ENCODE measurements at places on chromosomes 5 and 9.
A peak's percentile ranks its signal among the peaks of the same experiment; 100 is the strongest.

- DNase-seq, result no peak
These were observed 46.6 kb downstream of the PALM2AKAP2 start for GRCh38 chr9:109826559-109826958.

DNA sequence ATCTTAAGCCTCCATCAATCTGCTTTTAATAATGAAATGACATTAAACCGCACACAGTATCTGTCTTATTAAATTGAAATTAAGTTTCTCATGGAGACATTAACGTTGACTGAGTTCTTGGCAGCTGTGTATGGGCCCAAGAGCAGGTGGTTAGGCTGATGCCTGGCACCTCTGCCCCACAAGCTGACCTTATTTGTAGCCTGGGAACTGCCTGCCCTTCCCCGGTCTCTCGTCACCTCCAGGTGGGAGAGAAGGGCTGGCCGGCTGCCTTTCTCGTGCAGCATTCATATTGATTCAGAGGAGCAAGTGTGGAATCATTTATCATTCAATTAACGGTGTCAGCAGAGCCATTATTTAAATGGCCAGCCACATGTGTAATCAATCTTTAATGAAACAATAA is 53.0 kb upstream of the FCN1 start:
- no peak for DNase-seq

GRCh38 chr5:29414681-29415080 is 1778.8 kb upstream of the CDH6 start:
- no peak for DNase-seq

DNA sequence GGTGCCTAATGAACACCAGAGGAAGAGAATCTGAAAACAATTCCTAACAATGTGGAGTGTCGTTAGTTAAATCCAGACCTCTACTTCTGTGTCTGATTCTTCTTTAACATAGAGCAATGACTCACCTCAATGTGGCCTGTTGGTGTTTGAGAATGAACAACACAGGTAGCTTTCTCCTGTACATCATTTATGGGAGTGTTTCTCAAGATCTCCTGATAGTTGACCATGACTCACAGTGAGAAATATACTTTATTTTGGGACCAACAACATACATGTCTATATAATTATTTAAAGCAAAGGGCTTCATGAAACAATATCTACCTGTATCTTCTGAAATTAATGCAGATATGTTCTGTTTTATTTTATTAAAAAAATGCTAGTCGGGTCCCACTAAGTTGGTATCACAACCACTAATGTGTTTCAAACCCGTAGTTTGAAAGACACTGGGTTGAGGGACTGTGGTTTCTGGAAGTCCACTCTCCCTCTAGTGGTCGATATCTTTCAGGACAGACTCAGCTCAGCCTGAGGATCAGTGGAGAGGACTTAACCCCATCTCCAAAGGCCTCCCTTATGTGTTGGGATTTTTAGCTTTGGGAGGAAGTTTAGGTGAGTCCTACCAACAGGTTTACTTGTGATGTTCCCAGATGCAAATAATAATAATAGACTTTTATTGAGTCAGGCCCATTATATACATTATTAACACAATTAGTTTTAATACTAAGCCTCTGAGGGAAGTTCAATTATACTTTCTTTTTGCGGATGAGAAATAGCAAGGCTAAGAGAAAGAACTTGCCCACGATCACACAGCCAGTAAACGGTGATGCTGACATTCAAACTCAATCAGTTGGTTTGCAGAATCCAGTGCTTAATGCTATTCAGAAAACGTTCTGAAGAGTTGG is 70.0 kb upstream of the KLF9 start:
- DNase-seq, result peak; percentile 75

DNA sequence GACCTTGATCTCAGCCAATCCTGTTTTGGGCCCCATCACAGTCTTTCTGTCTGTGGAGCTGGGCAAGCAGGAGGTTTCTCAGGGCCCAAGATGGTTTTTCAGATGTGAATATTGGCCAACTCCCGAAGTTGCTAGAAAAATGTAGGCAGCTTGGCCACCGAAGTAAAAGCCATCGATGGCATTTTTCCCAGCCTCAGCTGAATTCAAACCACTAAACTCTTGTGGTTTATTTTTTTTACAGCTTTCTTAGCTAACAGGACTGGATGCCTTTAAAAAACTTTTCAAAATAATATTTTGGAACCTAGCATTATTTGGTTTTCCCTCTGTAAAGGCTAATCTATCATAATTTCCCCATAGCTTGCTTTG is 102.5 kb upstream of the ERCC6L2 start:
- no peak for DNase-seq

DNA sequence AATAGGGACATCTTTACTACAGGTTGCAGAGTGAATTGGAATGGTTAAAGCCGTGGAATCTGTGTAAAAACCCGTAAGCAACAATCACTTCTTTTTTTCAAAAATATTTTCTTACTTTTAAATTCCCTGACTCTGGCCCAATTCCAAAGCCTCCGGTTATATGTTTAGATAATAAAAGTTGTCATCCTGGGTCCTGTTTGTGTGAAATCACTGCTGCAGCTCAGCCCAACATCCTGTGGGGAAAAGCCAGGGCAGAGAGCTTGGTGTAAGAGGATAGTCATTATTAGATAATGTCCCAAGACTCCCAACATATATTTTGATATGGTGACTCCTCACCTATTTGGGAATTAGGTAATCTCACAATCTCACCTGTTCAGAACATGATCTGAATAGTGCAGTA is 586.0 kb upstream of the BRINP1 start:
- no peak for DNase-seq

DNA sequence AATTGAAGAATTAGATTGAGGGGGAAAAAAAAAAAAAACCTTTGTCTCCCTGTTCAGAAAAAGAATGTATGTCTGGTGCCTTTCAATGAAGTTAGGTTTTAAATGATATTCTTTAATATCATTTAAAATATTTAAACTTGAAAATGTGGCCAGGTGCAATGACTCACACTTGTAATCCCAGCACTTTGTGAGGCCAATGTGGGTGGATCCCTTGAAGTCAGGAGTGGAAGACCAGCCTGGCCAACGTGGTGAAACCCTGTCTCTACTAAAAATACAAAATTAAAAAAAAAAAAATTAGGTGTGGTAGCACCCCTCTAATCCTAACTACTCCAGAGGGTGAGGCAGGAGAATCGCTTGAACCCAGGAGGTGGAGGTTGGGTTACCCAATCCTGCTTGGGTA is 111.1 kb upstream of the RASA1 start:
- DNase-seq, result no peak

- DNase-seq, result no peak
These were observed 250.5 kb downstream of the NR2F1-AS1 start for GRCh38 chr5:93330506-93330905.

DNA sequence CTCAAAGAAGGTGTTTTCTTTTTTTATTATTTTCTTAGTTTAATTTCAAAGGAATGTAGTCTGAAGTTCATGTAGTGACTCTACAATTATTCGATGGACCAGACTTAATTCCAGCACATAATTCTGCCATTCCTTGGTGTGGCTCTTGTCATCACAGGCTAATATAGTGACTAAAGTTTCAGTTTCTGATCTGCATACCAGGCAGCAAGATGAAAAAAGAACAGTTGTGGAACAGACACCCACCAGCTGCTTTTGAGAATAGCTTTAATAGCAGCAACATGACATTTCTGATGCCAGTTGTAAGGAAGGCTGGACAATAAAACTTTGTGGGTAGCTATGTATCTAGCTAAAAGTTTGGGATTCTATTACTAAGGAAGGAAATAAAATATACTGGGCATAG is 676.3 kb upstream of the GRAMD2B start:
- DNase-seq, result no peak

DNA sequence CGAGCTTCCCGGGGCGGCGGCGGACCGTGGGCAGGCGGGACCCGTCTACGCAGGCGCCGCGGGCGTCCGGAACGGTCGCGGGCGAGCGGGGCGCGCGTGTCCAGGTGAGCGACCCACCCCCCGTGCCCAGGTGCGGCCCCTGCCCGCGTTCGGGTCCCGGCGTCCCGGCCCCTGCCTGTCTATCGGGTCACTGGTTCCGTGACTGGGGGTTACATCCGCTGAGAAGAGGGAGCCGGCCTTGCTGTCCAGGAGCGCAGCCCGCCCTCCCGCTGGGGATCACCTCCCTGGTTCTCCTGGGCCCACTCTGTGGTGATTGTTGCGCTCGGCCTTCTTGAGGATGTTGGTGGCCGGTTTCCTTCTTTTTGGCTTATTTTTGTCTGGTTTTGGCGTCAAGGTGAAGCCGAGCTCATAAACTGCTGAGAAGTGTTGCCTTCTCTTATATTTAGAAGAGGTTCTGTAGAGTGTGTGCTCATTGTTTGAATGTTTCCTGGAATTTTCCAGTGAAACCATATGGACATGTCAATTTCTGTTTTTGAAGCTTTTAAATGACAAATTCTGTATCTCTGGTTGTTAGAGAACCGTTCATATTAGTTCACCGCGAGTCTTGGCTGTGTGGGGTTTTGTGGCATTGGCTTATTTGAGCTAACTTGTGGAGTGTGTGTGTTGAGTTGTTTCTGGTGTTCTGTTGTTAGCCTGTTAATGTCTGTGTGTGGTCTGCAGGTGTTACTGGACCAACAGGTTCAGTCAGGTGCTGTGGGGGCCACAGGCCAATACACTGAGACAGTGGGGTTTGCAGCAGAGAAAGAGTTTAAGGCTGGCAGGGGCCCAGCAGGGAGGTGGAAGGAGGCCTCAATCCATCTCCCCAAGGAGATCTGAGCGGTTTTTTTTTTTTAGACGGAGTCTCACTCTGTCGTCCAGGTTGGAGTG is 621 bp downstream of the CEP72 start:
- peak; percentile 55 for DNase-seq

DNA sequence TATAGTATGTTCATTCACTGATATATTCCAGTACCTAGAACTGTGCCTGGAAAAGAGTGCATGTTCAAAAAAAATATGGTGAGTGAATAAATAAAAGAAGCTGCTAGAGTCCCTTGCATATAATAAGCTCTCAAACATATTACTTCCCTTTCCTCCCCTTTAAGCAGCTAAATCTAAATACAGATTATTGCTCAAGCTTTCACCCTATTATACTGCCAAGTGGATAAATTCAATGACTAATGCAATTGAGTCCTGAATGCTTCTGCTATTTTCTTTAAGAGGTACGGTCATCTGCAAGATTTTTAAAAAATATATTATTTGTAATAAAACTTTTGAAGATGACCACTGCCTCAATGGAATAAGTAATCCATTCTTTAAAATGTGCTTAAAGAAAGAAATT is 248.4 kb downstream of the PLK2 start:
- DNase-seq, result no peak

DNA sequence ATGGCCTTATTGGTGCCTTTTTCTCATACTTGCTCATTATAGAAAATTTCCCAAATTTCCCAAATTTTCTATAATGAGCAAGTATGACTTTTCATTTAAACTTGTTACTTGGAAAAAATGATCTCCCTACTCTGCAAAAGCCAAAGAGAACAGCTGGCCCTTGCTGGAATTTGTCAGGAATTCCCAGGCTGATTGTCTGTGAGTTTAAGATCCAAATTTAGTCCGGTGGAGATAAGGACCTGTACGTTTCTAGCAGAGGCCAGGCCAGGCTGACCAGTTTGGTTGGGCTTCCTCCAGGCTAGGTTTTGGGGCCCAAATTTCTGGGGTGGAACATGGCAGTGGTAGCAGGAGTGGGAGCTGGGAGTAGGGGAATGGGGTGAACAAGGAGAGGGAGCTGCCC is 51.9 kb downstream of the NEURL1B start:
- DNase-seq, result no peak

DNA sequence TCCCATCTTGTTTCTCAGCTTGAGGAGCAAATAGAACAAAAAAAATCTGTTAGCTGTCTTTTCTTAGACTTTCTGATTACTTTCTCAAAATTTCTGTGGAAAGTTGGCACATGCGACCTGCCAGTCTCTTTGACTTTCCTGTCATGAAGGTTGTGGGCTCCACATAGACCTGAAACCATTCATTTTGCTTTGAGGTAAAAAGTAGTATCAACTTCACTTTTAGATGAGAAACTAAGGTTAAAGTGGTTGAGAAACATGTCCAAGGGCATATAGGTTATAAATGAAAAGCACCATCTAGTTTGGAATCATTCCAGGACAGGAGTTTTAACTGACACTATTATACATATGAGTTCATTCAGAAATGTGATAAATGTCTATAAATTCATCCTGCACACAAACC is 42.7 kb downstream of the ST8SIA4 start:
- no peak for DNase-seq

GRCh38 chr5:167966979-167967378 is 324.5 kb upstream of the WWC1 start:
- DNase-seq, result no peak

DNA sequence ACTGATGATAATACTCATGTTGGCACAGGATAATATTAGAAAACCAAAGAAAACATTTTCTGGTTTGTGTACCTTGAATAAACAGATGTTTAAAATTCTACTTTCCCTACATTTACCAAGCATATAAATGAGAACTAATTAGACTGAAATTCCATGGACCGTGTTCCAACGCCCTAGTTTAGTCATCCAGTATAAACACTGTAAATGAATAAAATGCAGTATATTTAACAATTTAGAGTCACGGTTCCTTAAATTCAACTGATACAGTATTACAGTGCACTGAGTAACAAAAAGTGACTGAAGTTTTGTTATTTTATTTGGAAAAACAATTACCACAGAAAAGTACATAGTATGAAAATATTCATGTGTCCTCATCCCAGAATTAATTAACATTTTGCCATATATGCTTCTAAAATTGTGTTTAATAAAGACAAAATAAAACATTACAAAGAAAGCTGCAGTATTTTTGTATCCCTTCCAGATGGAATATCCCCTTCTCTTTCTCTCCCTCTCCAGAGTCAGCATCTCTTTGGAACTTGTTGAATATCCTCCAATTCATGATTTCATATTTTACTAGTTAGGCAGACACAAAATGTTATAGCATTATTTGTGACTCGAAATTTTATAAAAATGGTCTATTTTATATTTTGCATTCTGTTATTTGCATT is 112.5 kb downstream of the HMHB1 start:
- no peak for DNase-seq

GRCh38 chr5:102453716-102454115 is 45.1 kb downstream of the SLCO6A1 start:
- no peak for DNase-seq

- peak; percentile 13 for DNase-seq
These were observed 341.8 kb upstream of the KIF2A start for GRCh38 chr5:61964201-61964600.

- no peak for DNase-seq
These were observed 51.1 kb upstream of the SH3PXD2B start for GRCh38 chr5:172505403-172505759.

DNA sequence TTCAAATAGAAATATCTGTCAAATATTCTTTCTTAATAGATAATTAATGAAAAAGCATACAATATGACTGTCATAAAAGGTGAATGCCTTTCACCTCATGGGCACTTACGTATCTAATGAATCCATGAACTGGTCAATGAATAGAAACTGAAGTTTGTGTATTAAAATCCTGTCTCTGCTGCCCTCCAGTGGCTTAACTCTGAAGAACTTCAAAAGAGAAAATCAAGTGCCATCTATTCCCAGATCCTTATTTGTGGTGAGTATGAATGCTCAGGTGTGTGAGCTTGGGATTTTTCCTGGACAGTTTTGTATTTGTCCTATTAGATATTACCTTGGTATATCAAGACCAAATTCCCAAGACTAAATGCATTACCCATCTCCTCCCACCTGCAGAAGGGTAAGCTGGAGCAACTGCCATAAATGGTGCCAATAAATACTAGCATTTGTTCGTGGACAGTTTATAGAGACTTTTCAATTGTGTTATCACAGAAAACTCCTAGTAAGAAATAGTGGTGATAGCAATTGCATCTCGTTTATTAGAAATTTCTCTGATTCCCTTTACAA is 44.0 kb upstream of the SVEP1 start:
- no peak for DNase-seq

All from HTR-8/SVneo (cell line).